ENCODE measurements at places on chromosomes 12 and 14. TPM values are rescaled to one million over a fixed set of nuclear protein-coding genes. Genes with fewer than 3 reads are reported as not detected.

Gene TRIM9
- polyA plus RNA-seq = 0.04 TPM

Gene RASAL1
- 0.25 TPM for polyA plus RNA-seq

Gene NXPH4
- not detected for polyA plus RNA-seq

Gene NR1H4
- not detected for polyA plus RNA-seq

Gene IL31
- not detected for polyA plus RNA-seq

Gene HOXC5
- not detected for polyA plus RNA-seq

Gene NR2C1
- polyA plus RNA-seq = 35.3 TPM

Gene IFT43
- 18.9 TPM for polyA plus RNA-seq

Gene AMN
- polyA plus RNA-seq = not detected

Measured in GM12878 (cell line).